GM23338 (cell line): ENCODE measurements at places on chromosomes 3 and 15. TPM values are rescaled to one million over a fixed set of nuclear protein-coding genes. Genes with fewer than 3 reads are reported as not detected.

Gene CLSTN2
- 0.83 and 0.89 TPM in 2 replicates for total RNA-seq

Gene IMPG2
- total RNA-seq: not detected in 2 replicates

Gene TNFAIP8L3
- total RNA-seq: 0.31 and 0.54 TPM in 2 replicates

GRCh38 chr3:77256584-77257503 lies 216.9 kb downstream of the ROBO2 start:
- no peak for DNase-seq
